ENCODE measurements at places on chromosomes 1 and 21. TPM values are rescaled to one million over a fixed set of nuclear protein-coding genes. Genes with fewer than 3 reads are reported as not detected.
A peak's percentile ranks its signal among the peaks of the same experiment; 100 is the strongest.

DNA sequence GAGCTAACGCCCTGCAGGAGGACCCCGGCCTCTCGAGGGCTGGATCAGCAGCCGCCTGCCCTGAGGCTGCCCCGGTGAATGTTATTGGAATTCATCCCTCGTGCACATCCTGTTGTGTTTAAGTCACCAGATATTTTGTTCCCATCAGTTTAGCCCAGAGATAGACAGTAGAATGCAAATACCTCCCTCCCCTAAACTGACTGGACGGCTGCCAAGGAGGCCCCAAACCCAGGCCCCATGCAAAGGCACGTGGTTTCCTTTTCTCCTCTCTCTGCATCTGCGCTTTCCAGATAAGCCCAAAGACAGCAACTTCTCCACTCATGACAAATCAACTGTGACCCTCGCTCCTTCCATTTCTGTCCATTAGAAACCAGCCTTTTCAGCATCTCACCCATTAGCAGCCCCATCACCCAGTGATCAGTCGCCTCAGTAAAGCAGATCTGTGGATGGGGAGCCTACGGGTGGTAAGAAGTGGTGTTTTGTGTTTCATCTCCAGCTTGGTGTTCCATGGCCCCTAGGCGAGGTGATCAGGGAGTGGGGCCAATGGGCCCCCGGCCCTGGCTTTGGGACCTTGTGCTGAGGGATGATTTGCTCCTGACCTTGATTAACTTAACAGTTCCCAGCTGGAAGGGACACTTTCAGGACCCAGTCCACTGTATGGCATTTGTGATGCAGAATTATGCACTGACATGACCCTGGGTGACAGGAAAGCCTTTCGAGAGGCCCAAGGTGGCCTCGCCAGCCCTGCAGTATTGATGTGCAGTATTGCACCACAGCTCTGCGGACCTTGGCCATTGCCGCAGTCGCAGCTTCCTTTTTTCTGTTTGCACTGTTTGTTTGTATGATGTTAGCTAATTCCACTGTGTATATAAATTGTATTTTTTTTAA is 5.2 kb downstream of the NPPA start:
- no peak for DNase-seq

DNA sequence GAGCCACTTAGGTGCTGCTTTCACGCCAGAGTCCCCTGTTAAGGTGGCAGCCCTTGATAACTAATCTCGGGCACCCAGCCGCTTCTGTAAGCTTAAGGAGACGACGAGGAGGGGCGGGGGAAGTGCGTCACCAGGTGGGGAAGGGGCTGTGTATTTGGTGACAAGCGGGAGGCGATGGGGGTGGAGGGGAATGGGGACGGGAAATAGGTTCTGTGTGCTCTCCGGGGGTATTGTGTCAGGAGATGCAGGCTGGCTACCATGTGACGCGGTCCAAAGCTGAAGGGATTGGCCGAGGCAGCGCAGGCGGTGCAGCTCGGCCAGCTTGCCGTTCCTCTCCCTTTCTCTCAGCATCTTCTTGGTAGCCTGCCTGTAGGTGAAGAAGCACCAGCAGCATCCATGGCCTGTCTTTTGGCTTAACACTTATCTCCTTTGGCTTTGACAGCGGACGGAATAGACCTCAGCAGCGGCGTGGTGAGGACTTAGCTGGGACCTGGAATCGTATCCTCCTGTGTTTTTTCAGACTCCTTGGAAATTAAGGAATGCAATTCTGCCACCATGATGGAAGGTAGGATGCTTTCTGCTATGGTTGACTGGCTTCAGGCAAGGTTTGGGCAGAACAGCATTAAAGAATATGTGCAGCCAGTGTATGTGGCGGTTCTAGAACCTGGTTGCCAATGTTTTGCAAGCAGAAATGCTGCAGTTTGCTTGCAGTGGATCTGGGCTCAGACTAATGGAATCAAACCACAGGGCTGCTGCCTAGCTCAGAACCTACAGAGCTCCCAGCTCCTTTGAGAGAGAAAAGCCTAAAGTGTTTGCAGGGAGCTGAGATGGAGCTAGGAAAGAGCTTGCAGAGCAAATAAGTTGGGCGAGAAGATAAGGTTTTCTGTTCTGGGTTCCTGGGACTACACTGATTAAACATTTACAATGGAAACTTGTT is at the start of gene SGIP1:
SGIP1 (plus strand) TSS at position 350 of the 937 bp plus-strand sequence; CDS start at position 556, 206 bp downstream.
- DNase-seq, result no peak

GRCh38 chr1:5780324-5780716 is 211.9 kb downstream of the NPHP4 start:
- no peak for DNase-seq

DNA sequence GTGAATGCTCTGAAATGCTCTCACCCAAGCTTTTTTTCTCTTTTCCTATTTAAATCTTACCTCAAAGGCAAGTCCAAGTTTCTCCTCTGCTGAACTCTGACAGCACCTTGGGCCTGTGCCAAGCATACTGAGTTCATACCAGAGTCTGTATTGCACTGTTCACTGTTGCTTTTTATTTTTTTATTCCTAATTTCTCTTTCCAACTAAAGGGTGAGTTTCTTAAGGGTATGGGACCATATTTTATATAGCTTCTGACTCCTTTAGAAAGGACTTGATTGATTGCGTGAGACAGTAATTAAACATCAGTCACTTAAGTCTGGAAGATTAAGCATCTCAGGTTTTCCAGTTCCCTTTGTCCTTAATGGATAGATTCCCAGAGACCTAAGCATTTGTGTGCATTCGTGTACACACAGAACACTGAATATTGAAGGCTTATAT is 69.9 kb downstream of the CACHD1 start:
- peak; percentile 66 for DNase-seq

- DNase-seq, result no peak
Observed at GRCh38 chr1:102186536-102186935, 189.8 kb upstream of the OLFM3 start.

TEX38 gene
- 0.65 TPM for polyA plus RNA-seq

VTCN1 gene
- 28.5 TPM for polyA plus RNA-seq

KRTAP19-1 gene
- polyA plus RNA-seq, result not detected

DR1 gene
- 64.9 TPM for polyA plus RNA-seq
